ENCODE measurements at places on chromosomes 3 and 15. TPM values are rescaled to one million over a fixed set of nuclear protein-coding genes. Genes with fewer than 3 reads are reported as not detected.

EBLN2 gene
- 0.39 TPM for total RNA-seq

TRH gene
- not detected for total RNA-seq

FOXB1 gene
- total RNA-seq: not detected

GOLGA6L4 gene
- total RNA-seq: 1.7 TPM

MBNL1 gene
- total RNA-seq: 58.3 TPM

IL20RB gene
- 1.3 TPM for total RNA-seq

NANOGP8 gene
- total RNA-seq: not detected

DAZL gene
- not detected for total RNA-seq

TM4SF1 gene
- total RNA-seq: 1,846 TPM

PTX3 gene
- 1.0 TPM for total RNA-seq

SLC51B gene
- total RNA-seq: 18.9 TPM

XYLB gene
- total RNA-seq: 4.1 TPM

PRR20G gene
- total RNA-seq: 0.54 TPM

RGMA gene
- total RNA-seq: 0.22 TPM
